ENCODE measurements at places on chromosomes 13 and 19.
A peak's percentile ranks its signal among the peaks of the same experiment; 100 is the strongest.

DNA sequence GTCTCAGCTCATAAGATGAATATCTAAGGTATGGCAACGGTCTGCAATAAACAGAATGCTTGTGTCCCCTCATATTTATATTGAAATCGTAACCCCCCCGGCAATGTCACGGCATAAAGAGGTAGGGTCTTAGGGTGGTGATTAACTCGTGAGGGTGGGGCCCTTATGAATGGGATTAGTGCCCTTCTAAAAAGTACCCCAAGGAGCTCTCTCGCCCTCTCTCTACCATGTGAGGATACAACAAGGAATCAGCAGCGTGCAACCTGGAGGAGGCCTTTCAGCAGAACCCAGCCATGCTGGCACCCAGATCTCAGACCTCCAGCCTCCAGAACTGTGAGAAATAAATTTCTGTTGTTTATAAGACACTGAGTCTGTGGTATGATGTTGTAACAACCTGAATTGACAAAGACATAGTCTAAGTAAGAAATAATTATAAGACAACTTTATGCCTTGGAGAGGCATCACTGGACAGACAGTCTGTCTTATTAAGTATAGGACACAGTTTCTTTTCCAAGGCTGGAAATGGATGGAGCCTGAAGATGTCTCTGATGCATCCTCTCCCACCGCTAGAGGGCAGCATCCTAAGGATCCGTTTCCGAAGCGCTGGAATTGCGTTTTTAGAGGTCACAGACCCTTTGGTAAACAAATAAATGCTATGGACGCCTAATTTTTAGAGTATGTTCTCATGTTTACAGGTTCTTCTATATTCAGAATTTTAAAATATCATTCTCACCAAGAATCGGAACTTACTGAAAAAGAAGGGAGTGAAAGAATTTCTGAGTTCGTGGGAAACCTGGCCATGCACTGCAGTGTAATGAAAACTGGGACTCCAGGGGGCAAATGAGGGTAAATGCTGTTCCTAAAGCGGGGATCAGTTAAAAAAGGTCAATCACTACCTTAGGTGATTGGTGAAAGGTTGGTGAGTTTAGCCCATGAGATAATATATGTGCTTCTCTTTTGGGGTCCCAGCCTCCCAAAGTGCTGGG, 13.3 kb upstream of the LEUTX start:
- no peak for ATAC-seq

- ATAC-seq = no peak
These were observed 80.7 kb downstream of the TEX29 start for GRCh38 chr13:111401151-111401550.

DNA sequence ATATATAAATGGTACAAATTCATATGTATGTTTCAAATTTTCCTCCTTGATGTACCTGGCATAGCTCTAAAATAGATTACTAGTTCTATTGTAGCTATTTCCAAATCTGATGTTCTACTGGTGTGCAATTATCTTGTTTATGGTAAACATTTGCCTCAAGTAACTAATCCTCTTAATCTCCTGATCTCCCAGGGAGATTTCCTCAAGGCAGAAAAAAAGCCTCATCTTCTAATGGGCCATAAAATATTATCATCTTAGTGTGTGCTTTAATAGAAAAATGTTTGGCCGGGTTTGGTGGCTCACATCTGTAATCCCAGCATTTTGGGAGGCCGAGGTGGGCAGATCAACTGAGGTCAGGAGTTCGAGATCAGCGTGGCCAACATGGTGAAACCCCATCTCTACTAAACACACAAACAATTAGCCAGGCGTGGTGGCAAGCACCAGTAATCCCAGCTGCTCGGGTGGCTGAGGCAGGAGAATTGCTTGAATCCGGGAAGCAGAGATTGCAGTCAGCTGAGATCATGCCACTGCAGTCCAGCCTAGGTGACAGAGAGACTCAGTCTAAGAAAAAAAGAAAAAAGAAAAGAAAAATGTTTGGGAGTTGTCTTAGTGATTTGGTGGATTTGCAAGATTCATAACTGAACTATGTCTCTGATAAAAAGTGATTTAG, 498.9 kb upstream of the SLITRK5 start:
- ATAC-seq = no peak

DNA sequence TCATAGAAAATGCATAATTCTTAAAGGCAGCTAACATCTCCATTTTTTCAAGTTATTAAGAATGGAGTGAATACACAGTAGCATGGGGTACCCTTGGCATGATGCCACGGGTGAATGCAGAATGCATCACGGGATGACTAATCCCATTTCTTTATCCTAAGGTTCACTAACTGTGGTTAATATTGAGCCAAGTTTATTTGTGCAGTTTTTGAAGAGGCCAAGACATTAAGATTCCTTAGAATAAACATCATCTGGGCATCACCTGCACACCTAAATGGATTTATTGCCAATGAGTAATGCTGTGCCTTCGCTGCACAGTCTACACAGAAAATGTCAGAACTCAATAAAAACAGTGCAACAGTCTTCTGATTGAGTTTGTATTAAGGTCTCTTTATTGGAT, 333.1 kb downstream of the GPC6 start:
- no peak for ATAC-seq

GRCh38 chr19:5952193-5953029, 25.5 kb downstream of the RANBP3 start:
- no peak for ATAC-seq

- peak; percentile 85 for ATAC-seq
These were observed at the start of gene ATG4D for GRCh38 chr19:10543420-10544241. Gene ATG4D, plus strand, starts transcription at chr19:10543904. Its CDS starts 187 bp downstream, at chr19:10544091.

DNA sequence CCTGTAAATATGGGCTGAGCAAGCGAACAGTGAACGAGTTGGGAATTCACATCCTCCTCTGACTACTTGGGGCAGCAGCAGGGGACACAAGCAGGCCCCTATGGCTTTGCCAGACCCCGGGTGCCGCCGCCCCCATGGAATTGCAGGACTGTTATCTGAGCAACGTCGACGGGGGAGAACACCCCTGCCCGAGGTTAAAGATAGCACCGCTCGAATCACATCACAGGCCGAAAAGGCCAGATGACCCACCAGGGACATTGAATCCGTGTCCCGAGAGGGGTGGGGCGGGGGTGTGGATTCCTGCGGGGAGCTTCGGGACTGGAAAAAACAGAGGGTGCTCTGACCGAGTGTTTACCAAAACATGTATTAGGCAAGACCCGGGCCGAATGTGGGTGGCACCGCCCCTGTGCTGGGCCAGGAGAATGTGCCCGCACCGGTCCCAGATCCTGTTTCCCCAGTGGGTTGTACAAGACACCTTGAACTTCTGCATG, 9.1 kb downstream of the FEM1A start:
- ATAC-seq = peak; percentile 96

GRCh38 chr13:36862002-36862685, 43.1 kb downstream of the RFXAP start:
- peak; percentile 20 for ATAC-seq

DNA sequence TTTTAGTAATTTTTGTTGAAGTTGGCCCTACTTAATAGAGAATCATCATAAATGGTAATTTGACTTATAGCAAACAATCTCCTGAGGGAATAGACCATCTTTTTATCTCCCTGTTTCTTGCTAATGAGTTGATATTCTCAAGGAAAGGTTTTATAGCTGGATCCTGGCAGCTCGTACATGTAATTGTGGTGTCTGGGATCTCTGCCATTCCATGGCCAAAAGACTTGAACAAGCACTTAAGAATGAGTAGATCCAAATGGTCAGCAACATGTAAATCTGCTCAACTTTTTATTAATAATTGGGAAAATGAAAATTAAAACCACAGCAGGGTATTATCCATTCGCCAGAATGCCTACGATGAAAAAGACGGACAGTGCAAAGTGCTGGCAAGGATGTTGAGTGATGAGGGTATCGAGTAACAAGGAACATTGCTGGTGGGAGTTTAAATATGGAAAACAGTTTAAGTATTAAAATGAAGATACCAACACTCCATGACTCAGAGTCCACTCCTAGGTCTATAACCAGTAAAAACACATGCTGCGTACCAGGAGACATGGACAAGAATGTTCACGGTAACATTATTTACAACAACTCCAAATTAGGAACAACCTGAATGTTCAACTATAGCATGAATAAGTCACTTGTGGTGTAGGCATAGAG, 5.1 kb upstream of the GPR18 start:
- no peak for ATAC-seq

DNA sequence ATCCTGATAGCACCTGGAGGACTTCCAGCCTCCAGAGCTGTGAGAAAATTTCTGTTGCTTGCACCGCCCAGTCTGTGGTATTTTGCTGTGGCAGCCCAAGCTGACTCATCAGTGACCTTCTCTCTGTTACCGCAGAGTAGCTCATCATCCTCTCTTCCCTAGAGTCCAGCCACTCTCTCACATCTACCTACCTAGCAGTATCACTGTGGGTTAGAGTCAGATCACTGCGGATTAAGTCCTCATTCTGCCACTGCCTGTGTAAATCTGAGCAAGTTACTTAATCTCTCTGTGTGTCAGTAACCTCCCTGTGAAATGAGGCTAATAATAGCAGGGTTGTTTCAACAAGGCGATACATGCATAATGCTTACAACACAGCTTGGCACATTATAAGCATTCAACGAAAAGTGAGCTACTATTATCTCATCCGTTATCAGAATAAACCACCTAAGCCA, 40.3 kb upstream of the USPL1 start:
- ATAC-seq = peak; percentile 84

DNA sequence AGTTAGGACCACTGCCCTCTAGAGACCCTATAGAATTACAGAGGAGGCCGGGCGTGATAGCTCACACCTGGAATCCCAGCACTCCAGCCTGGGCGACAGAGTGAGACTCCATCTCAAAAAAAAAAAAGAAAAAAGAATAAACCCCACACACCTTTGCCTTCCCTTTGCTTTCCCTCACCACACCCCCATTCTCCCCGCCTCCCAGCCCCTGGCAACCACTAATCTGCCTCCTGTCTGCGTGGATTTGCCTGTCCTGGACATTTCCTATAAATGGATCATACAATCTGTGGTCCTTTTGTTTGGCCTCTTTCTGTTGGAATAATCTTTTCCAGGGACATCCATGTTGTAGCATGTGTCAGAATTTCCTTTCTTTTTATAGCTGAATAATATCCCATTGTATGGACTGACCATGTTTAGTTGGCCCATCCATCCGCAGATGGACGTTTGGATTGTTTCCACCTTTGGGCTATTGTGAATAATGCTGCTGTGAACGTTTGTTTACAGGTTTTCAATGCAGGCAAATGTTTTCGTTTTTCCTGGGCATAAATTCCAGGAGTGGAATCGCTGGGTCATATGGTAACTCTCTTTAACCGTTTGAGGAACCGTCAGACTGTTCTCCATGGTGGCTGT, 15.3 kb downstream of the NACC1 start:
- no peak for ATAC-seq

GRCh38 chr13:30153545-30154426, 153.6 kb downstream of the KATNAL1 start:
- no peak for ATAC-seq

DNA sequence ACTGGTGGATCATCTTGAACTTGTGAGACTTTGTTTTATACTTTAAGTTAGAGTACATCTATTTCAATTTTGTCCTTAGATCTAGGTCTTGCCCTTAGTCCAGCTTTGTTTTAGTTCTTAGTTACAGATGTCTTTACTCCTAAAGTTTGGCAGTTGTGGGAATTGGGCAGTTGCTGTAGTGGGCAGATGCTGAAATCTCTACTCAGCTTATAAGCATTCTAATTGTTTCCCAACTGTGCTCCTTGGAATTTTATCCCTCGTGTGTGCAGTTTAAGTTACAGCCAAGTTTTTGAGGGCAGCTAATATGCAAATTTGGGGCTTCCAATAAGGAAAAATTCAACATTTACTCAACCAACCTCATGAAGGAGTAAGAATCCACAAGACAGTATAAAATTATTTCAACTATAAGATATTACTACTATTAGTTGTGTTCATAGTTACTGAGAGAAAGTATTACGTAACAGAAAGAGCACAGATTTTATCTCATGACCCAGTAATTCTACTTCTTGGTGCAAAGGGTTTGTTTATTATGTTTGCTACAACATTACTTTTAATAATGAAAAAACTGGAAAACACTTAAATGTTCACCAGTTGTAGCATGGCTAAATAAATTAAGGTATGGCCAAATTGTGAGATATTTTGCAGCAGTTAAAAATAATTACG, 32.9 kb downstream of the CCDC122 start:
- no peak for ATAC-seq

GRCh38 chr13:26343816-26344215, 89.9 kb downstream of the CDK8 start:
- ATAC-seq = no peak

- peak; percentile 12 for ATAC-seq
These were observed 4.4 kb upstream of the SBK3 start for GRCh38 chr19:55549500-55550320.

DNA sequence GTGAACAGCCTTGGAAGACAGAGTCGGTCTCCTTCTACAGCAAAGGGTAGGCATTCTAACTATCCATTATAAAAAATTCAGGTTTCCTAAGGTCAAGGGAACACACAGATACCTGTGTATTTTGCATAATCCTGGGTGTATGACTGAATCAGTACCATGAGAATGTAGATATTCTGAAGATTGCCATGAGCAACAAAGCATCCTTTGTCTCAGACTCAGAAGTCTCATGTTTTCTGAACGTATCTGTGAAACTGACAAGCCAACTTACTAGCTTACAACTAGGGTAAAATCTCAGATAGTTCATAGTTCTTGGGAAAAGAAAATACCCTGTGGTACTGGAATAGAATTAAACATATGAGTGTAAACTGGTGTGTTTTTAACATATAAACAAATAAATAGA, 6.5 kb downstream of the ZNF566 start:
- no peak for ATAC-seq

DNA sequence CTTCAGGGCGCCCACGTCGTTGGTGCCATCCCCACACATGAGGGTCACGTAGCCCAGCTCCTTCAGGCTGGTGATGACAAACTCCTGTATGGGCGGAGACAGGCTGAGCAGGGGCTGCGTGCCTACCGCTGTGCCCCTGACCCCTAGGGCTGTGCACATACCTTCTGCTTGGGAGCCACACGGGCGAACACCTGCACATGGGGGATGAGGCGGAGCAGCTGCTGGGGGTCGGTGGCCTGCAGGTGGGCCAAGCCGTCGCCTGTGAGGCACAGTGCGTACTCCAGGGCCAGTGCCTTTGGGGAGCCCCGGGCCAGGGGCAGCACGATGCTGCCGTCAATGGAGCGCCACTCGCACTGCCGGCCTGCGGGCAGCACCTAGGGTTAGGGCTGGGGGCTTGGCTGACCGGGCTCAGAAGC, 6.1 kb upstream of the GMIP start:
- no peak for ATAC-seq

GRCh38 chr13:33743438-33744368, 74.2 kb upstream of the RFC3 start:
- peak; percentile 52 for ATAC-seq

GRCh38 chr19:4511300-4512054, 6.8 kb downstream of the PLIN4 start:
- ATAC-seq = no peak

- no peak for ATAC-seq
These were observed 15.4 kb downstream of the ANKRD24 start for GRCh38 chr19:4197625-4198466.

- ATAC-seq = no peak
These were observed 535.2 kb downstream of the LIG4 start for GRCh38 chr13:107680115-107680514.

Data from esophagus mucosa (tissue), 1 donor.